Memory B cell (primary cell): ENCODE measurements at places on chromosomes 13 and 19.

GRCh38 chr19:12967907-12968306 lies 1.5 kb upstream of the DAND5 start:
- DNase-seq: no peak

DNA sequence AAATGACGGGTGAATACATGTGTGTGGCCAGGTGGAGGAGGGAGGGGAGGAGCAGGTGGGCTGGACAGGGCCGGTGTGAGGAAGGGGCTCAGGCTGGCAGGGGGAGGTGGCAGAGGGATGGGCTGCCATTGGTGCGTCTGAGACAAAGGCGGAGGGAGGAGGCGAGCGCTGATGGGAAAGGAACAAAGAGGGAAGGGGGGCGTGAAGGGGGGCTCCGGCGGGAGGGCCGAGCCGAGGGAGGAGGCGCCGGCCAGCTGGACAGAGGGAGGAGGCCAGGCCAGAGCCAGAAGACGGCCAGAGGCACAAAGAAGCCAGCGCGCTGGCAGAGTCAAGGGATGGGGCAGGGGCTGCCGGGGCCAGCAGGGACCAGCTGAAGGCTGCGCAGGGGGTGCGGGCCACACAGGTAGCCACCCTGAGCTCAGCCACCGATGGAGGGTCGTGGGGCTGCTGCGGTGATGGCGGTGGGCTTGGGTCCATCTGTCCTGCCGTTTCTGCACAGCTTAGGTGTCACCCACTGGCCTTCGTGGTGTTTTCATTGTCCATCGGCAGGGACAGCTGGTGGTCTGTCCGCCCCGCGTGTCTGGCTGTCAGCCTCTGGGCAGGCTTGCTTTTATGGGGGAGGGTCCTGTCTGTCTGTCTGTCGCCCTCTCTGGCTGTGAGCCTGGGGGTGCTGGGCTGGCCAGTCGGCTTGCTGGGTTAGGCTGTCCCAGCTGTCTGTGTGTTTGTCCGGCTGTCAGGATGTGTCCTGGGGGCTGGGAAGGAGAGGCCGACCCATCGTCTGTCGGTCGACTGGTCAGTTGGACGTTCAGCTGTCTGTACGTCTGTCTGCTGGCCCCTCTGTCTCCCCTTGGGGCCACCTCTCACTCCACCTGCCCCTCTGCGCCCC lies 2.2 kb downstream of the APC2 start:
- DNase-seq: no peak

DNA sequence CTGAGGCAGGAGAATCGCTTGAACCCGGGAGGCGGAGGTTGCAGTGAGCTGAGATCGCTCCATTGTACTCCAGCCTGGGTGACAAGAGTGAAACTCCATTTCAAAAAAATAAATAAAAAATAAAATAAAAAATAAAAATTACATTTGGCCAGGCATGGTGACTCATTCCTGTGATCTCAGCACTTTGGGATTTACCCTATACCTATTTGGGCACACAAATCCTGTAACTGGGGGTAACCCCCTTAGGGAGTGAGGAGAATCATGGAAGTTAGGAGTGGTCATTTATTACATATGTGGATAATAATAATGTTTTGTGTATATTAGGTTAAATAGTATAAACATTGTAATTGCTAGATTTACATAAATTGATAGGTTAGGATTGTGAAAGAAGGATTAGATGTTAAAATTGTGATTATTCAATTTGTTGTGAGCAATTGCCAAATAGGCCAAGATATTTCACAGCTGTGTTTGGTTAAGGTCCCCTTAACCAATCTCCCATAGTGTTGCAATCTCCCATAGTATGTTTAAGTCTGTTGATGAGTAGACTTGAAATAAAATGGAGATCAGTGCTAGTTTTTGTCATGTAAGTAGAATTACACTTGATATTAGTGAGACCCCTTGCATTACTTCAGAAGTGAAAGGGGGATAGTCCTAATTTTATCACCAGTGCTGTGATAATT lies 30.7 kb downstream of the ZNF844 start:
- DNase-seq: no peak

GRCh38 chr19:51651216-51651846 lies 4.7 kb upstream of the SIGLEC14 start:
- DNase-seq: peak; percentile 58

DNA sequence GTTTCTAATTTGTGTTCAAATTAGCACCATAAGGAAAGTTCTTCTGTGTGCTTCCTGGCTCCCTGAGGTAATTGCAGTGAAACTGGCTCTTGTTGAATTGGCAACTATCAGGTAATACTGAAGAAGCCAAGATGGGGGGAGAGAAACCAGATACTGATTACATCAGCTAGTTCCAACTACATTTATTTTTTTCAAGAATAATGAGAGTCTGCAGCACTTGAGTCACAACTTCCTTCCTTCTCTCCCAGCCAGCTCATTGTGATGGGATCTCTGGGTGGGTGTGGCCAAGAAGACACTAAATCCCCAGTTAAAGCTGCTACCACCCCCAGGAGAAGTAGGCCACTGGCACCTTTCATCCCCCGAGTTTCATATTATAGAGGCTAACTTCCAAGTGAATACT lies 100.7 kb upstream of the RXFP2 start:
- no peak for DNase-seq

DNA sequence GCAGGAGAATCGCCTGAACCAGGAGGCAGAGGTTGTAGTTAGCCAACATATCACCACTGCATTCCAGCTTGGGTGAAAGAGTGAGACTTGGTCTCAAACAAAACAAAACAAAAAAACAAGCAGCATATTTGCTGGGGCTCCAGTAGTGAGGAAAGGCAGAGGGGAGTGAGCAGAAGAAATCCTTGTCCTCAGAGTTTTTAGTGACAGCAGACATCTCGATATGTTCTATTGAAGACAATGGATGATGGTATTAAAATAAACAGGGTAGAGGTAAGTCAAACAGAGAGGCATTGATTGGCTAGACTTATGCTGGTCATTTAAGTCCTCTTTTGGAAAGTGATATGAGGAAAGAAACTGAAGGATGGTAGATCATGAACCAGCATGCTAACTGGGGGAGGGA lies 19.0 kb downstream of the NLRP7 start:
- DNase-seq: no peak

DNA sequence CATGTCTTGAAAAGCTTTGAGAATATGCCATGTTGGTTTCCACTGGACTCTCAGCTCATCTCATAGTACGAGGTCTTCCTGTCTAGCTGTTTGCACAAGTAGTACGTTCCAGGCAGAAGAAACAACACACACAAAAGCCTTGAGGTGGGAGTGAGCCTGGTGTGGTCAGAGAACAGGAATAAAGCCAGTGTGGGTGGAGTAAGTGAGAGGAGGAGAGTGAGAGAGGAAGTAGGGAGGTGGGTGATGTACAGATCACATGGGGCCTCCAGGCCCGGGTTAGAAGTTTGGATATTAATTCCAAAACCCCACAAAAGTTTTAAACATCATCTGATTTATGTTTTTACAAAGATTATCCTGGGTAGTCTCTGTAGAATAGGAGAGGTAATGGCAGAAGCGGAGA lies 230.6 kb downstream of the MTUS2 start:
- DNase-seq: no peak

GRCh38 chr19:51687791-51688670 lies 5.1 kb upstream of the SPACA6 start:
- no peak for DNase-seq

GRCh38 chr19:2812414-2813234 lies 7.0 kb upstream of the ZNF554 start:
- no peak for DNase-seq

GRCh38 chr13:92994056-92994455 lies 232.6 kb upstream of the GPC6 start:
- no peak for DNase-seq

GRCh38 chr19:8396563-8397203 lies 6.5 kb downstream of the RAB11B start:
- peak; percentile 54 for DNase-seq

DNA sequence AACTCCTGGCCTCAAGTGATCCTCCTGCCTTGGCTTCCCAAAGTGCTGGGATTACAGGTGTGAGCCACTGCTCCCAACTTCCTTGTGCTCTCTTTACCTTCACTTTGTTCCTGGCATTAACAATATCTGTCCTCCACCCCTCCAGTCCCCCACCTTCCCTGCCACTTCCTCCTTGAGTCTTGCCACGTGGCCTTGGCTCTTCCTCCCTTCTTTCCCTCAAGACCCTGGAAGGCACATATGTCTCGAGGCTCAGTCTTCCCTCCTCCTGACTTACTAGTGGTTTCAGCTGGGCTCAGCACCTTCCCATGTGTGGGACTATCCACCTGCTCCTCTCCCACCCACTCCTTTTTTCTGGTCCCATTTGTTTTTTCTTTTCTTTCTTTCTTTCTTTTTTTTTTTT lies 70.6 kb downstream of the IER2 start:
- DNase-seq: no peak

- DNase-seq: no peak
These were observed 19.6 kb downstream of the GPX4 start for GRCh38 chr19:1123381-1123780.
